Breast epithelium (tissue), 4 donors: ENCODE measurements at places on chromosomes 7 and 10.

DNA sequence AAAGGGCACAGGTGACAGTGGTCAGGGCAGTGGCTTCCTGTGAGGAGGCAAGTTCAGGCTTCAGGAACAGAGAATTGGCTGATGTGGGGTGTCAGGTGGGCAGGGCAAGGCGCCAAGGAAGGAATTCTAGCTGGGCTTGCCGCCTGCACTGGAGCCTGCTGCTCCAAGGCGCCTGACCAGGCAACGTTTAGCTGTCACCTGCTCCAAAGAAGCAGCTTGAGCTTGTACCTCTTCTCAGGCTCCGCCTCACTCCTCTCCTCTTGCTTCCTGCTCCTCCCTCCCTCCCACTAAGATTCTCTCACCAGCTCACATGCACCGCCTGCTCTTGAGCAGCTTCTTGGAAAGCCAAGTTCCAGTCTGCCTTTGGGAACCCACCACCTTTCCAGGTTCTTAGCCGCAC lies 187.4 kb upstream of the GRB10 start:
- no peaks in the 10 kb centered on the region for H3K36me3 ChIP-seq
- no peaks in the 10 kb centered on the region for H3K27me3 ChIP-seq
- H3K4me1 ChIP-seq, result no peaks in the 10 kb centered on the region
- no peak for DNase-seq
- no peak overlapping the region for H3K27ac ChIP-seq
- H3K4me3 ChIP-seq, result no peak overlapping the region

DNA sequence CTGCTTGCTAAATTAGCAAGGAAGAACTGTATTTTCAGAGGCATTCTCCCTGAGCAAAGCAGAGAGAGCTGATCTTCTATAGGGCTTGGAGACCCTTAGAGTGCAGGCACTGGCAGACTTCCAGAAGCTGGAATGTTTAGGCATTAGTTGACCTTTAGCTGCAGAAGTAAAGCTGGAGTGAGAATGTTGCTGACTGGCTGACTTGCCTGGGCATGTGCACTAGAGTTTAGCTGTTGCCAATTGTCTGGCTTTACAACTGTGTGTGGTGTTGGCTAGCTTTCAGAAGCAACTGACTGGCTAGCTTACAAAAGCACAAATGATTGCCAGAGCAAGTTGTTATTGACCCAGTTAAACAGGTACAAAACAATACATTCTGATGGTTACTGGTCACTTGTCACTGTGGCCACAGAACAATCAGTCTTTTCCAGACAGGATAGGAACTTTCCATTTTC lies 25.1 kb downstream of the FAM13C start:
- DNase-seq, result peak; percentile 67
- peak overlapping the region; percentile 48 for H3K27ac ChIP-seq
- no peak overlapping the region for H3K4me3 ChIP-seq
- H3K36me3 ChIP-seq, result no peaks in the 10 kb centered on the region
- no peaks in the 10 kb centered on the region for H3K27me3 ChIP-seq

DNA sequence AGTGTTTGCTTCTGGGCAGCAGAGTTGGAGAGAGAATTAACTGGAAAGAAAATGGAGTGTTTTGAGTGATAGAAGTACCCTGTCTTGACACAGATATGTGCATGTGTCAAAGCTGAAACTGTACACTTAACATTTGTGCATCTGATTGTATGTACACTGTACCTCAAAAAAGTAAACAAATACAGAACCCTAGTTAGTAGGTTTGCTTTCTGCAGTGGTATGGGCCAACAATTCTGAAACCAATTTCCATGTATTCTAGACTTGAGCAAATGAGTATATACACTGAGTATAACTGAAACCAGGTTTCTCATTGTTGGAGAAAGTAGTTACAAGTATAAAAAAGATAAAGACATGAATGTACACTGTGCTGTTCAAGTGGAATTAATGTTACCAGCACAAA lies 52.4 kb downstream of the ELAPOR2 start:
- no peaks in the 10 kb centered on the region for H3K4me1 ChIP-seq
- no peak for DNase-seq
- H3K4me3 ChIP-seq, result no peak overlapping the region
- no peaks in the 10 kb centered on the region for H3K36me3 ChIP-seq

DNA sequence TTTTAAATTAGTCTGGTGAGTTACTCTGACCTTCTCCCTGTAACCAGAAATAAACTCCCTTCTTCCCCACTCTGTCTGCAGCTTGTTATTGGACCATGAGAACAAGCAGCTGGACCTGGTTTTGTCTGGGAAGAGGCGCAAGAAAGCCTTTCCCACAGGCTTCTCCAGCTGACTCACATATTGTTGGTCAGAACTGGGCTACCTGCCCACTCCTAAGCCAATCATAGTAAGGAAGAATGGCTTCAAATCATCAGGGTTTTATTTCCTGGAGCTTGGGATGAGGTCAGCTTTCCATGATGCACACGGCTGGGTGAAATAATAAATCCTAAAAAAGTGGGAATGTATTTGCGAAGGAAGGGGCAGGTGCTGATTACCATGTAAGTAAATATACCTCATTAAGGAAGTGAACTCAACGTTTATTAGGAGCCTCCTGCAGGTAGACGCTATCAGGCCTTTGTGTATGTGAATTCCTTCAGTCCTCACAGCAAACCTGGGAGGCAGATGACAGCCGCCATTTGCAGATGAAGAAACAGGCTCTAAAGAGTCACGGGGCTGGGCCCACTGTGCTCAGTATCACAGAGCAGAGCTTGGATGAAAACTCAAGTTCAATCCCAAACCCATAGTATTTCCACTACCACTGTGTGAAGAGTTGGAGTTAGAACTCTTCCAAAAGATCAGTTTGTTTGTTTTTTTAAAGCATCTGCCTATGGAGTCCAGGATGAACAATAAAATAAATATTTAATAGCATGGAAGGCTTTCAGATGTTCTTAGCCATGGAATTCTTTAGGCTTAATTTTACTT lies 32.8 kb downstream of the IL15RA start:
- H3K27ac ChIP-seq, result peak overlapping the region; percentile 98
- no peak overlapping the region for H3K4me3 ChIP-seq
- H3K27me3 ChIP-seq, result no peaks in the 10 kb centered on the region
- peak; percentile 71 for DNase-seq
- no peaks in the 10 kb centered on the region for H3K36me3 ChIP-seq

DNA sequence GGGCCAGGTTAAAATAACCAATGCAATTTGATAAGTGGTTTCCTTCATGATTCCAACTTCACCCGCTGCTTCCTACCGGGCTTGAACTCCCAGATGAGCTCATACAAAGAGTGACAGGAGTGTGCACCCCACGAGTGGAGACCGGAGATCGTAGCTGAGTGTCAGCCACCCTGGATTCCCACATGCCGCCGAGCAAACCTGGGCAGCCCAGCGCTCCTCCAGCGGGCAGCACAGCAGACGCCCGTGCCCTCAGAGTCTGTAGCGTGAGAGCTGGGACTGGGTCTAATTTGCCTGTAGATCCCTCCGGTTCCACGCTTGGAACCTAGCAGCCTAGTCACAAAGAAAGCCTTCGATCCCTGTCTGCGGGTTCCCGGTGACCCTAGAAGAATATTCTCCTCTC lies 476.1 kb upstream of the MGMT start:
- H3K4me3 ChIP-seq, result no peak overlapping the region
- no peak for DNase-seq
- H3K36me3 ChIP-seq, result no peaks in the 10 kb centered on the region
- no peak overlapping the region for H3K27ac ChIP-seq

DNA sequence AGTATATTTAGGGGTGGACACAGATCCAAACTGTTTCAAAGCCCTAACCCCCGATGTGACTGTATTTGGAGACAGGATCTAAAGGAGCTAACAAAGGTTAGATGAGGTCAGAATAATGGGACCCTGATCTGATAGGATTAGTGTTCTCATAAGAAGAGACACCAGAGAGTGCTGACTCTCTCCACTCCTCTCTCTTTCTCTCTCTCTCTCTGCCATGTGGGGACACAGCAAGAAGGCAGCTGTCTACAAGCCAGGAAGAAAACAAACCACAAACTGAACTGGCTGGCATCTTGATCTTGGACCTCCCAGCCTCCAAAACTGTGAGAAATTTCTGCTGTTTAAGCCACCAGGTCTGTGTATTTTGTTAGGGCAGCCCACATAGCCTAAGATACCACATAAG lies 84.7 kb upstream of the KDM7A start:
- no peaks in the 10 kb centered on the region for H3K4me1 ChIP-seq
- no peaks in the 10 kb centered on the region for H3K36me3 ChIP-seq
- no peaks in the 10 kb centered on the region for H3K27me3 ChIP-seq
- H3K4me3 ChIP-seq, result no peak overlapping the region
- DNase-seq, result no peak

DNA sequence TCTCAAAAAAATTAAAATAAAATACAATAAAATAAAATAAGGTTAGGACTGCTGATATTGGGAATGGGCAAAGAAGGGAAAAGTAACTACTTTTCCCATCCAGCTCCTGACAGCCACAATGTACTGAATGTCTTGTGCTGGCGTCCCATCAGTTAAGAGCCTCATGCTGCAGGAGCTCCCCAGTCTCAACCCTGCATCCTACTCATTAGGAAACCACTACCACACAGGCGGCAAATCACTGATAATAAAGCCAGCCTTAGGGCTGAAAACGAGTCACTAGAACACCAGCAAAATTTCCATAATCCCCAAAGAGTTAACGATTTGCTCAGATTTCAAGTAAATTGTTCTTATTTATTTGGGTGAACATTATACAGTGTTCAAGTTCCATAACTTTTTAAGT lies 4.3 kb downstream of the YWHAG start:
- DNase-seq, result no peak
- peaks cover 10% of the 10 kb centered on the region for H3K4me1 ChIP-seq
- H3K36me3 ChIP-seq, result no peaks in the 10 kb centered on the region
- no peak overlapping the region for H3K4me3 ChIP-seq
- H3K27ac ChIP-seq, result no peak overlapping the region
- H3K27me3 ChIP-seq, result no peaks in the 10 kb centered on the region

- no peaks in the 10 kb centered on the region for H3K27me3 ChIP-seq
- H3K4me1 ChIP-seq, result no peaks in the 10 kb centered on the region
- H3K4me3 ChIP-seq, result no peak overlapping the region
- DNase-seq, result no peak
Observed at GRCh38 chr7:131305152-131305551, 22.5 kb upstream of the MKLN1 start.

DNA sequence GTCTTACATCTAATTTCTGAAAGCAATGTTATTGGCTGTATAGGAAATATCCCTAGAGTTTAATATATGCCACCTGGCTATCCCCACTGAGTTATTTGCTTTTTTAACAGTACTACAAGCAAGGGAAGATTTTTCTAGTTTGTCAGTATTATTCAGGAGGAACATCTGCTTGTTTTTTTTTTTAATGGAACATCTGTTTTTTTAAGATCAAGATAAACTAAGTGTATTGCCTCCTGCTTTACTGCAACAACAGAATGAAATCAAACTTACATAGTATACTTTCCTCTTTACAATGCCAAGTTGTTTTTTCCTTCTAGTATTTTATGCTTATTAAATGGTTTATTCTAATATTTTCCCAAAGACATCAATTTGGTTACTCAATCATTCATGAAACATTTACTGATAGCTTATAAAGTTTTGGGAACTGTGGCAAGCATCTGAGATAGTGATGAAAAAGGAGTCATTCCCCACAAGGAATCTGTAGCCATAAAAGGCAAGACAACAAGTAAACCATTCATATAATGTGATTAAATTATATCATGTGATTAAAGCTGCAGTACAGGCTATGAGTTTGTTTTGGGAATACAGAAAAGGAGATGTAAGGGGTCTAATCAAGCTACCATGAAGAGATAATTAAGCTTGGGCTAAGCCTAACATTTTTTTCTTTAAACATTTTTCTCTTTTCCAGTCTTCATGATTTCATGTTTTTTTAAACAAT lies 17.4 kb downstream of the MTPN start:
- no peak overlapping the region for H3K4me3 ChIP-seq
- H3K27me3 ChIP-seq, result no peaks in the 10 kb centered on the region
- H3K27ac ChIP-seq, result no peak overlapping the region
- no peak for DNase-seq
- H3K4me1 ChIP-seq, result no peaks in the 10 kb centered on the region

GRCh38 chr10:77355844-77356243 lies 281.8 kb downstream of the KCNMA1 start:
- DNase-seq, result no peak
- H3K4me1 ChIP-seq, result no peaks in the 10 kb centered on the region
- H3K4me3 ChIP-seq, result no peak overlapping the region
- no peaks in the 10 kb centered on the region for H3K27me3 ChIP-seq

- DNase-seq, result no peak
- no peak overlapping the region for H3K4me3 ChIP-seq
- no peaks in the 10 kb centered on the region for H3K36me3 ChIP-seq
- H3K4me1 ChIP-seq, result no peaks in the 10 kb centered on the region
- H3K27ac ChIP-seq, result no peak overlapping the region
Observed at GRCh38 chr7:19852192-19852591, 78.8 kb upstream of the TMEM196 start.

GRCh38 chr10:103897241-103897774 lies 20.7 kb downstream of the STN1 start:
- H3K4me3 ChIP-seq, result no peak overlapping the region
- no peaks in the 10 kb centered on the region for H3K4me1 ChIP-seq
- H3K36me3 ChIP-seq, result no peaks in the 10 kb centered on the region
- no peak for DNase-seq
